ENCODE measurements at places on chromosomes 7 and 10.

DNA sequence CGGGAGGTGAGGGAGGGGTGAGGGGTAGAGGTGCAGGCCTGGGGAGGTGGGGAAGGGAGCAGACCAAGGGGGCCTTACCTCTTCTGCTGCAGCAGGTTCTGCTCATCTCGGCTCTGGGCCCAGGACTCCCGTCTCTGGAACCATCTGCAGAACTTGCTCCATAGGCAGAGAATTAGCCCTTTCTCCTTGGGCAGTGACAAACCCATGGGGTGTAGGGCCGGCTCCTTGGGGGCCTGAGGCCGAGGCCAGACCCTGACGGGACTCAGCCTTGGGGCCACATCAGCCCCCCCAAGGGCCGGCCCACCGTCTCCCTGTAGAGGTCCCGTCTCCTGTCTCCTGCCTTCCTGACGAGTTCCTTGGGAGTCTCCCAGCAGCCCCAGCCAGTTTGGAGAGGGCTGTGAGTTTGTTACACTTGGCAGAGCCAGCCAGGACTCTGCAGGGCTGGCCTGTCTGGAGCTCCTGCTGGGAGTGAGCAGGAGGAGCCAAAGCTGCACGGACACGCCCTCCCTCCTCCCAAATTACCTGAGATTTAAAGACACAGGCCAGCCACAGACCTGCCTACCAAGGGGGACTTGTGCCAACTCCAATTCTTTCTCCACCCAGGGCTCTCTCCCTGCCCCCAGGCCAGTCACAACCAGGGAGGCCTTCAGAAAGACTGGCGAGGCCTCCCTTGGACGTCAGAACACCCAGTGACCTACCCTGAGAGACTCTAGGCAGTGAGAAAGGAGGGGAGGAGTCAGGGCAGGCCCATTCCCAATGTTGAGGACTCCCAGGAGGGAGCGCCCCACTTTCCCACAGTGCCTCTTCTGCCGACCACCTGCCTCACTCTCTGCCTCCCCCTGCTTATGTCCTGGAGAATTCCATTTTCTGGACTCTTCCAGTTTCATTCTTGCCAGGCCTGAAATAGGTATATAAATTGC, at the start of gene TRPV6:
TSS of gene TRPV6 (minus strand) at position 435 of the 920 bp plus-strand sequence.
- no peak for DNase-seq

GRCh38 chr10:71726580-71727104, 7.1 kb upstream of the C10orf105 start:
- DNase-seq = no peak

GRCh38 chr10:28533571-28534304, 820 bp downstream of the WAC start:
- DNase-seq = peak; percentile 33

- DNase-seq = no peak
Measured at GRCh38 chr10:5775685-5776084, 37.5 kb downstream of the GDI2 start.

DNA sequence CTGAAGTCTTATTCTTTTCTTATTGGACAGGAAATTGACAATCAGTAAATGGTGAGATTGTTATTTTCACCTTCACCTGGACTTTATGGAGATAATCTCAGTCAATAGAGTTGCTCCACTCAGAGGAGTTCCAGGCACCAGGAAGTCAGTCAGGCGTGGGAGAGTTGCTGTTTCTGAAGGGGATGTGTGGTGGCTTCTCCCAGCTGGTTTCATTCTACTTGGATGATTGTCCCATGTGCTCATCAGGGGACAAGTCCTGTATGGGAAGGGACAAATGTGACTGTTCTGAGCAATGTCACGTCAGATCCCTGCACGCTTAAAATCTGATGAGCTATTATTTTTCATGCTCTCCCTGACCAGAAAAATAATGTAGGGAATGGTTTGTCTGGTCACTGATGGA, 222.5 kb upstream of the PITRM1 start:
- DNase-seq = no peak

DNA sequence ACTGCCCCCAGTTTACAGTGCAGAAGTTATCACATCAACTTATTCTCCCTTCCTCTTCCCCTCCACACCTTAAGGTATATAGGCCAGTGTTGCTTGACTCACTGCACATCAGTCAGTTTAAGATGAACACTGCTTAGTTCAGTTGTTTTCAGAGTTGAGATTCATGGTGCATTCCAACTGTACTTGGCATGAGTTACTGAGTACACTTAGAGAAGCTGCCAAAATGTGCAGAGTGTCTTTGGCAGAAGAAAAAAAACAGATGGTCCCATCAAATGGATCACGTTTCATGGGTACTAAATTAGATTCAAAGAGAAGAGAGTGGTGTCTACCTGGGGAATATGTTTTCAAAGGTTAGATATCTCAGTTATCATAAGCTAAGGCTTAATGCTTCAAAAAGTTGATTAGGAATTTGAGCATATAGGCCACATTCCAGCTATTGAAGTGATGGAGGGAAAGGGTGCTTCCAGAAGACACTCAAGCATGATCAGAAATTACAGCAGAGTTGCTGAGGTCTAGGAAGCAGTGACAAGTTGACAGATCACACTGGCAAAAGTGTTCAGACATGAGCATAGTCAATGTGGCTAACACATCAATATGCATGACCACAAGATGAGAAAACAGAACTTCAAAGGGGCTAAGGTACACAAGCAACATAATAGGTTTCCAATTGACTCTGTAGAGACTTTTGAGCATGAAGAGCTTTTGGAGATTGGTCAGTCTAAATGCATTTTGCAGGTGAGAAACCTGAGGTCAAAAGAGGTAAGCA, 579.2 kb upstream of the CELF2 start:
- DNase-seq = no peak

DNA sequence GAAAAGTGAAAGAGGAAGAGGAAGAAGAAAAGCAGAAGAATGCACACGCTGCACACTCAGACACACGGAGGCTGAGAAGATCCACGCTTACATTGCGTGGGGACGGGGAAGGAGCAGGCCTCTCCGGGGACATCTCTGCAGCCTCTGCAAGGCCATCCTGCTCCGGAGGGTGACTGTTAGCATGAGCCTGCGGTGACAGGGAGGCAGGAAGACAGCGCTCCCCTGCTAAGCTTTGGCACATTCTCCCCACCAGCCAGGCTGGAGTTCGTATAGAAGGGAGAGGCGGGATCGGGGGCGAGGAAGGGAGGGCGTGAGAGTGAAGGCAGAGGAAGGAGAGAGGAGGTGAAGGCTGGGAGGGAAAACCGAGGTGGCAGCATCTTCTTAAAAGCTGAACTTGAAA, 366.0 kb upstream of the SHH start:
- no peak for DNase-seq

GRCh38 chr7:6416516-6417145, 31.1 kb downstream of the DAGLB start:
- DNase-seq = peak; percentile 61

DNA sequence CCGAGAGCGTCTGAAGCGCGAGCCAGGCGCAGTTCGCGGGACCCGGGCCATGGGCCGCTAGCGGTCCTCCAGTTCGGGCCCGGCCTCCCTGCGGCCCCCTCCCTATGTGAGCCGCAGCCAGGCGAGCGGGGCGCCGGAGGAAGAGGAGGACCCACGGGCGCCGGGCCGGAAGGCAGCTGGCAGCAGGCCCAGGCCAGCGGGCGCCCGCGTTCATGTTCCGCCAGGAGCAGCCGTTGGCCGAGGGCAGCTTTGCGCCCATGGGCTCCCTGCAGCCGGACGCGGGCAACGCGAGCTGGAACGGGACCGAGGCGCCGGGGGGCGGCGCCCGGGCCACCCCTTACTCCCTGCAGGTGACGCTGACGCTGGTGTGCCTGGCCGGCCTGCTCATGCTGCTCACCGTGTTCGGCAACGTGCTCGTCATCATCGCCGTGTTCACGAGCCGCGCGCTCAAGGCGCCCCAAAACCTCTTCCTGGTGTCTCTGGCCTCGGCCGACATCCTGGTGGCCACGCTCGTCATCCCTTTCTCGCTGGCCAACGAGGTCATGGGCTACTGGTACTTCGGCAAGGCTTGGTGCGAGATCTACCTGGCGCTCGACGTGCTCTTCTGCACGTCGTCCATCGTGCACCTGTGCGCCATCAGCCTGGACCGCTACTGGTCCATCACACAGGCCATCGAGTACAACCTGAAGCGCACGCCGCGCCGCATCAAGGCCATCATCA, 1.1 kb downstream of the ADRA2A start:
- DNase-seq = no peak

GRCh38 chr10:128316121-128316726, 190.0 kb upstream of the MKI67 start:
- DNase-seq = no peak

DNA sequence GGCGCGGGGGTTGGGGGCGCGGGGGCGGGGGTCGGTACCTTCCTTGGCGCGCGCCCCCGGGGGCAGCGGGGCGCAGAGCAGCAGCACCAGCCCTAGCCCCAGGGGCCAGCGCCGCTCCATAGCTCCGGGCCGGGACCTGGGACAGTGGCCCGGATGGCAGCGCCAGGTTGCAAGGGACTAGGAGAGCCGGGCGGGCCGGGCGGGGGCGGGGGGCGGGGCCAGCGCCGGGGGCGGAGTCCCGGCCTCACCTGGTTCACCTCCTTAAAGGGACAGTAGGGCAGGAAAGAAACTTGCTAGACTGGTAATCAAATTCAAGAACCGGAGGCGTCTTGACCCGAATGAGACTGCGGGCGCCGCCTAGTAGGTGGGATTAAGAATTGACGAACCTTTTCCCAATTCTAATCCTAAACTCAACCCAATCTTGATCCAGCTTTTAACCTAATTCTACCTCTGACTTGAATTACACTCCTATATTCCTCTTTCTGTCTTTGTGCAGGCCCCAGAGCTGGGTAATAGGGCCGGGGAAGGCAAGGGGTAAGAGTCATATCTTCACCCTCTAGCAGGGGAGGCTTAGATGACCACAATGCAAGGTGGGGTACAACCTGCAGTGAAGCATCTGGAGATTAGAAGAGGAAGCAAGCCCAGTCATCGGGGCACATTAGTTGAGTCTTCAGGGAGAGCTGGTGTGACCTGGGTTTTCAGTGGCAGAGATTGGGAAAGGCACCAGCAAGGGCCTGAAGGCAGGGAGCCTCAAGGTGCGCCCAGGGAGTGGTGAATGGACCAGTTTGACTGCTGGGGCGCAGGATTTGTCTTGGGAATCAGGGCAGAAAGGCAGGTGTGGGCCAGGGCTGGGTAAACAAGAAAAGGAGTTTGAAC, at the start of gene EPHA1:
TSS of gene EPHA1 (minus strand) at position 171 of the 876 bp plus-strand sequence. CDS start at position 120, 51 bp downstream.
- DNase-seq = no peak

- no peak for DNase-seq
Measured at GRCh38 chr10:98255146-98255877, 12.7 kb downstream of the LOXL4 start.

DNA sequence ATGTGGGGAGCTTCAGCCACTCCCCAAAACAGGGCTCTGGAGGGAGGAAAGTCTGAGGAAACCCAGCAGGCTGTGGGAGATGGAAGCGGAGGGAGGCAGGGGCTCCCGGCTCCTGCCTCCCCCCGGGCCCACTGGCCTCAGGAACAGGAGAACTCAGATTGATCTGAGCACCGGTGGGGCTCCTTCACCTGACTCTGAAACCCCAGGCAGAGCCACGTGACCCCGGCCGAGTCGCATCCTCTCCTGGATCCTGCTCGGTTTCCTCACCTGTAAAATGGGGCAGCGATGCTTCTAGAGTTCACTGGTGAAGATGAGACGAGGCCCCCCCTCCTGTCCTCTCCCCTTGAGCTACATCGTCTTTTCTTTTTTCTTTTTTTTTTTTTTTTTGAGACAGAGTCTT, 33.6 kb downstream of the TCERG1L start:
- no peak for DNase-seq

DNA sequence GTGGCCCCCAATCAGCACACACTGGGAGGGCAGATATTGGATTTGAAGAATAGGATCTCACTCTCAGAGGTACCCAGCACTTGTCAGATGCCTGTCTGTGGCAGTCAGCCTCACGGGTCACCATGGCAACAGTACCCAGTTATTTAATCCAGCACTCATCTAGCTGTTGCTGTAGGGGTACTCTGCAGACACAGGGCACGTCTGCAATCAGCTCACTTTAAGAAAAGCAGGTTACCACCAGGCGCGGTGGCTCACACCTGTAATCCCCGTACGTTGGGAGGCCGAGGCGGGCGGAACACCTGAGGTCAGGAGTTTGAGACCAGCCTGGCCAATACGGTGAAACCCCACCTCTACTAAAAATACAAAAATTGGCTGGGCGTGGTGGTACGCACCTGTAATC, 11.9 kb downstream of the SFXN4 start:
- DNase-seq = no peak

DNA sequence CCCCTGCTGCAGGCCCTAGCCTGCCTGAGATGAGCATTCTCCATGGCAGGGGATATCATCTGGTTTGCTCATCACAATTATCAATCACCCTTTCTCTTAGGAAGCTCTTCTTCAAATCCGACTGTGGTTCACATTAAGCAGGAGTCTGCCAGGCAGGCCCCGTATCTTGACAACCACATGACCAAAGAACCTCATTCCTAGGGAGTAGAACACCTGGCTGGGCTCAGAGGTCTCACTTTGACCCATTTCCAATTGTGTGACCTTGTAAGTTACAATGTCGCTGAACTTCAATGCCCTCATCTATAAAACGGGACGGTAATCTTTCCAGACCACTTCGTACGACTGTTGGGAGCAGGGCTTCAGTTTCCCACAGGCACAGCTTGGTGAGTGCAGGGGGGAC, 156.4 kb upstream of the PCBD1 start:
- DNase-seq = no peak

GRCh38 chr10:118918116-118918515, 111.4 kb upstream of the NANOS1 start:
- DNase-seq = no peak

DNA sequence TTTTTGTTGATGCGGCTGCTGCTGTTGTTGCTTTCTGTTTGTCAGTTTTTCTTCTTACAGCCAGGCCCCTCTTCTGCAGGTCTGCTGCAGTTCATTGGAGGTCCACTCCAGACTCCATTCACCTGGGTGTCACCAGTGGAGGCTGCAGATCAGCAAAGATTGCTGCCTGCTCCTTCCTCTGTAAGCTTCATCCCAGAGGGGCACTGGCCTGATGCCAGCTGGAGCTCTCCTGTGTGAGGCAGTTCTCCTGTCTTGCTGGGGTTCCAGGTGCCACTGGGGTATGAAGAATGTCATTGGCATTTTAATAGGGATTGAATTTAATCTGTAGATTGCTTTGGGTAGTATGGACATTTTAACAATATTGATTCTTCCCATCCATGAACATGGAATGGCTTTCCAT, 308.5 kb upstream of the MEOX2 start:
- DNase-seq = no peak

GRCh38 chr10:43407148-43407575, 1.8 kb downstream of the HNRNPF start:
- peak; percentile 26 for DNase-seq

- no peak for DNase-seq
Measured at GRCh38 chr10:102649797-102650654, 5.7 kb downstream of the TRIM8 start.

- no peak for DNase-seq
Measured at GRCh38 chr7:151660141-151660540, 140.4 kb upstream of the RHEB start.
